ENCODE measurements at places on chromosomes 3 and 15.

DNA sequence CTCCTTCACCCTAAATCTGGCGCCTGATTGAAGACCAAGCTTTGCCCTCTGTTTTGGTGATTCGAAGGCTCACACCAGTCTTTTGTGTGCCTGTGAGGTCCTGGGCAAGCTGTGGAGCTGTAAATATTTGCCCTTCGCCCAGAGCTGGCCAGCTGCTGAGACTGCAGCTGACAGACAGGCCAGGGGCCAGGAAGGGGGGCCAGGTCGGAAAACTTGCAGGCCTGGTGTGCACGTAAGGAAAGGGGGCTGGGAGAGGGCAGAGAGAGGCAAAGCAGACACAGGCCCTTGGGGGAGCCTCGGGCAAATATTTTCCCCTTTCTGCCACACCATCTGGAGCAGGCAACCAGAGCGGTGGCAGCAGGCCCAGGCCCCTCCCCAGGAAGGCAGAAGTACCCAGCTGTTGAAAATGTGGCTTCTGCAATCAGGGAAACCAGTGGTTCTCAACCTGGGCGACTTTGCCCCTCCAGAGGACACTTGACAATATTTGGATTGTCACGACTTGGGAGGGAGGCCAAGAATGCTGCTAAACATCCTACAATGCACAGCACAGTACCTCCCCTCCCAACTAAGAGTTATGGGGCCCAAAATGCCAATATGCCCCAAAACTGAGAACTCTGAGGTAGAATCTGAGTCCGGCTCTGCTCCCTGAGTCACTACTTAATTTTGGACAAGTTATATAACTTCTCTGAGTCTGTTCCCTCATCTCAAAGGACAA lies 2.5 kb downstream of the PDZRN3 start:
- no peak for DNase-seq

- no peak for DNase-seq
Measured at GRCh38 chr3:156665291-156665690, 9.1 kb upstream of the TIPARP start.

- no peak for DNase-seq
Measured at GRCh38 chr3:124273651-124274050, 281.7 kb upstream of the ROPN1 start.

DNA sequence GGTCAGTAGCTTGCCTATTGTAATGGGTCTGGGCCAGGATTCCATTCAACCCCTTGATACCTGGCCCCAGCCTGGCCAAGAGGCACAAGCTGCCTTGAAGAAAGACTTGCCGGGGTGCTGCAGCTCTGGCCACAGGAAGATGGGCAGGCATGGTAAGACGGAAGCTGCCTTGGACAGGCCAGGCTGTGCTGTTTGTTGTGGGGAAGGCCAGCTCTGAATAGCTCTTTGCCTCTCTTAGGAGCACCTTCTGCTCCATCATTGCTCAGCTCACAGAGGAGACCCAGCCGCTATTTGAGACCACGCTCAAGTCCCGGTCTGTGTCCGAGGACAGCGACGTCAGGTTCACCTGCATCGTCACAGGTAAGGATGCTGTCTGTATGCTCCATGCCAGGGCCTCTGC lies 10.1 kb downstream of the ALPK3 start:
- no peak for DNase-seq

DNA sequence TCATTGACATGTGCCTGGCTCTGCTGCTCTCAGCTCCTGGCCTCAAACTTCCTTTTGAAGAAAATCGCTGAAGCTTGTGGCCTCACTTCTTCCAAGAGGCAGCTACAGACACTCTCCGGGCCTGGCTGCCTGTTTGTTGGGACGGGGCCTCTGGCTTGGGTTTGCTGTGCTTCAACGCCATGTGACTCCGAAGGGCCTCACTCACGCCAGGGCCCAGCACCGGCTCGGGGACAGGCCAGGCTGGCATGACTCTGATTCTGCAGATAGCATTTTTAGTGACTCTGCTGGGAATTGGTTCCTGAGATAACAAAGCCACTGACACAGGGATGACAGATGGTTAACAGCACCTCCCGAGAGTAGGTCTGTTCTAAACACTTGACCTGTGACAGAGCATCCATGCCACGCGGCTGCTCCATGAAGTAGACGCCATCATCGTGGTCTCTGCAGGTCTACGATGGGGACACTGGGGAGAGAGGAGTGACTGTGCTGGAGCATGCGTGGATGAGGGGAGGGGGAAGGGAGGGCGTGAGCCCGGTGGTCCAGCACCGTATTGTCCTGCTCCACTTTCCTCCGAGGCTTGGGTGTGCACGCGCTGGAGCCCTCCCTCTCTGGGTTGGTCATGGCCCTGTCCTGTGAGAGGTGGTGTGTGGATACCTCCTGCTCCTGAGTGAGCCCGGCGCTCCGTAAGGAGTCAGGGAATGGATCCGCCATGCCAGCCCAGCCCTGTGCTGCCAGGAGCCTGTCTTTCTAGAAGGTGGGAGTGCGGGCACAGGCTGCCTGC lies 133.6 kb downstream of the TJP1 start:
- DNase-seq = no peak

GRCh38 chr15:62277816-62278394 lies 112.8 kb upstream of the C2CD4B start:
- DNase-seq = no peak

DNA sequence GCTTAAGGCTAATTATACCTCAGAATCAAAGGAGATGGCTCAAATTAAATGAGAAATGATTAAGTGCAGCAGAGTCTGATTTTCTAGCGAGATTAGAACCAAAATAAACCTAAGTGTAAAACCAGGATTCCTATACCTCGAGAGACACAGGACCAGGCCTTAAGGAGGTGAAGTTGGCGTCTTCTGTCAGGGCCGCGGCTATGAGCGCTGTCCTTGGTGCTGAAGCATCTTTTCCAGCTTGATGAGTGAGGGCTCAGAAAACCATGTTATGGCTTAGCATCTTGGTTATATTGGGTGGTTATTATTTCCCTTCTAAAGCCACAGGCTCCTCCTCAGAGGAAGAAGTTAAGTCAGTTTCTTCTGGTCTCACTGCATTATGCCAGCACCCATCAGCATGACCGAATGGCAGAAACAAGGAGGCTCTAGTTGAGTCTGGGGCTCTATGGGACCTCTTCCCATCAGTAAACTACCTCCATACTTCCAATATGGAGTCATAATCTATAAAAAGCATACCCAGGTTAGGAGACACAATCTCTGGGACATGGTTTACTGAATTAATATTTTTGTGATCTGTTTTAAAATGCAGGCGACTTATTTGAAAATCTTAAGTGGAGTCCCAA lies 120.1 kb upstream of the NMNAT3 start:
- peak; percentile 26 for DNase-seq

DNA sequence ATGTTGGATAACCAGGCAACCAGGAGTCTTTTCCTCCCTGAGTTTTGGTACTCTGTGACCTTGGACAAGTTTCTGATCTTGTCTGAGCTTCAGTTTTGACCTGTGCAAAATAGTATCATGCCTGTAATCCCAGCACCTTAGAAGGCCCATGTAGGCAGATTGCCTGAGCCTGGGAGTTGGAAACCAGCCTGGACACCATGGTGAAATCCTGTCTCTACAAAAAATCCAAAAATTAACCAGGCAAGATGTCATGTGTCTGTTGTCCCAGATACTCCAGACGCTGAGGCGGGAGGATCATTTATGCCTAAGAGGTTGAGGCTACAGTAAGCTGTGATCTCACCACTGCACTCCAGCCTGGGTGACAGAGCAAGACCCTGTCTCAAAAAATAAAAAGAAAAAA lies 114.8 kb downstream of the IL12A start:
- DNase-seq = no peak

DNA sequence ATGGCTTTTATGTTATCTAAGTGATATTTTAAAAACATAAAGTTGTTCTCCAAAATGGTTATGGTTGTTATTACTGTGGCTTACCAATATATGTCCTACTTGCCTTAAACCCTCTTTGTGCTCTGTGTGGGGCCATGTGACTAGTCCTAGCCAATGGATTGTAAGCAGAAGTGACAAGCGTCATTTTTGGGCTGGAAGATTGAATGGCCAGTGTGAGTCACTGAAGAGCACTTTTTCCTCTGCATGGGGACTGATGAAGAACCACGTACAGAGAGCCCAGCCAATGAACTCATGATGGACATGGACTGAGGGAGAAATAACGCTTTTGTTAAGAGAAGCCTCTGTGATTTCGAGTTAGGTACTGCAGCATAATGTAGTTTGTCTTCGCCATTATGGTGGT lies 332.7 kb downstream of the EDEM1 start:
- no peak for DNase-seq

- no peak for DNase-seq
Measured at GRCh38 chr15:57329582-57330367, 46.5 kb upstream of the CGNL1 start.

GRCh38 chr3:147297761-147298350 lies 108.5 kb downstream of the ZIC4 start:
- DNase-seq = no peak

DNA sequence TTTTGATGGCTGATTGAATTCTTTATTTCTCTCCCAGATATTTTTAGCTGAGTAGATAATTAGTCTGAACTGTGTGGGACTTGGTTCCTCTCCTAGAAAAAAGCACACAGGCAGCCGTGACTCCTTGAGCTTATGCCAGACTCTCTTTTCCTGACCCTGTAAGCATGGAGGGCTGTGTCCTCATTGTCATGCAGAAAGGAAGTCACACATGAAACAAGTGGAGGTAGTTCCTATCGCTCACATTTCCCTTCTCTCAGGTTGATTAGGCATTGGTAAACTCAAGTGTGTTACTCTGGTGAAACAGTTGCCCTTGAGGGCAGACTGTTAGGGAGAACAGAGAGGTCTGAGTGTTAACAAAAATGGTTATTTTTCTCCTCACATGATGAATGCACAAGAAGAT lies 6.3 kb upstream of the RTP4 start:
- DNase-seq = peak; percentile 43

GRCh38 chr3:138943724-138944653 lies 2.9 kb downstream of the FOXL2 start:
- no peak for DNase-seq

DNA sequence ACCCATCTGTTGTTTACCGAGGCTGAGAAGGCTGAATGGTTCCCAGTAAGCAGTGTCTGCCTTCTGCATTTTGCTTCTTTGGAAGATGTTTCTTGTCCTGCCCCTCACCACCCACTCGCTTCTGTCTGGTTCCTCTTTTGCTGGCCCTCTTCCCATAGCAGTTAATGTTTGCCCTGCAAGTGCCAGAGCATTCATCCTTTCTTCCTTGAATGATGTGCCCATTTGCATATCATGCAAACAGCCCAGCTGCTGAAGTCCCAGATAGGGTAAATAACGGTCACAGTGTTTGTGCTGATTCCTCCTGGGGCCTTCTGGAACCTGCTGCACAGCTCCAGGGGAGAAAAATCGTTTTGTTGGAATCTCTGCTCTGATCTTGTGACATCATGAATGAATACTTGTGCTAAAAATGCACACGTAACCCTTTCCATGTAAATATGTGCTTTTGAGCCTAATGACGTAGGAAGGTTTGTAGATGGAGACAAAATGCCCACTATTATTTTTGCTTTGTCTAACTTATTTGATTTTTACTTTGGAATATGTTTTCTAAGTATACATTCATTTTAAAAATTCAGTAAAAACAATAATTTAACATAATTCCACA lies 381.0 kb downstream of the SOX2 start:
- no peak for DNase-seq

GRCh38 chr3:157705258-157705657 lies 202.0 kb upstream of the VEPH1 start:
- no peak for DNase-seq

DNA sequence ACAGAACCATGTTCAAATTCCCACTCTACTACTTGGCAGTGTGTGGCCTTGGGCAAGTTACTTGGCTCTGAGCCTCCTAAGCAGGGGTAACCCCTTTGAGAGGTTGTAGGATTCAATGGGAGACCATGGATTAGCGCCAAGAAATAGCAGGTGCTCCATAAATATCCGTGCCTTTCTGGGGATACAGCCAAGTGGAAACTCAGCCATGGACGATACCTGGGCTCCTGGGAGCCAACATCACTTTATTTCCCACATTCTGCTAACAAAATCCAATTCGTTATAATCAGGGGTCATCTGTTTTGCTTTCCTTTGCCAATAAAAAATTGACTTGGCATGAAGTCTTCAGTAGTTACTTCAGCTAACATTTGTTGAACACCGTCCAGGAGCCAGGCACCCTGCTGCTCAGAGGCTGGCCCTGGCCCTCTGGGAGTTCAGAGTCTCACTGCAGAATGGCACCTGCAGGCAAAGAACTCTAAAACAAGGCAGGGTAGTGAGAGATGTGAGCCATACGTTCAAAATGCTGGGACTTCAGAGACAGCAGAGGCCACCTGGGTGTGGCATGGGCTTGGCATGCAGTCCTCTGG lies 42.3 kb downstream of the ZDHHC19 start:
- no peak for DNase-seq

- no peak for DNase-seq
Measured at GRCh38 chr3:72143322-72143721, 358.4 kb upstream of the PROK2 start.
